ENCODE measurements at places on chromosomes 5 and 9. TPM values are rescaled to one million over a fixed set of nuclear protein-coding genes. Genes with fewer than 3 reads are reported as not detected.
A peak's percentile ranks its signal among the peaks of the same experiment; 100 is the strongest.

TAF11L6 gene
- not detected for total RNA-seq

DPH7 gene
- 65.6 TPM for total RNA-seq

IL31RA gene
- total RNA-seq: not detected

ARHGAP26 gene
- total RNA-seq: 16.2 TPM

MAST4 gene
- total RNA-seq: 30.8 TPM

ADRA1B gene
- 2.9 TPM for total RNA-seq

EFNA5 gene
- total RNA-seq: 12.0 TPM

SPINK6 gene
- total RNA-seq: not detected

PCDHGB2 gene
- total RNA-seq: 3.0 TPM

TRPM6 gene
- 0.06 TPM for total RNA-seq

GPR150 gene
- 0.57 TPM for total RNA-seq

FAXDC2 gene
- 22.4 TPM for total RNA-seq

NKD2 gene
- 4.4 TPM for total RNA-seq

FAM193B gene
- total RNA-seq: 80.9 TPM

DNA sequence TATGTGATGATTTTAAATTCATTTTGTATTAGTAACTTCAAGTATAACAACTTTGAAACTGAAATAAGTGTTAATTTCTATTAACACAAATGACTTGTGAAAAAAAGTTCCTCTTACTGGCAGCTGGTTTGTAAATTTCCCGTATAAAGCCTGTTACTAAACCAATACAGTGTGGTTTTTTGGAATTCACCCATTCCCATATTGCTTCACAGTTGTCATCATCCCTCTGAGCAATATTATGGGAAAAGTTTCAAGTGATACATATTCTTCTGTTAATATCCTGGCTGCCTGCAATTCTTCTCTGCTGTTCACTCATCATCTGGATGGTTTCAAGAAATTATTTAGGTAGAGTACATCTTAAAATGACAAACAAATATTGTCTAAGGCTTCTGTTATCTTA lies 1185.1 kb upstream of the C9orf72 start:
- peak; percentile 13 for DNase-seq

- no peak for DNase-seq
Observed at GRCh38 chr5:173554989-173555705, 61.3 kb downstream of the BOD1 start.

DNA sequence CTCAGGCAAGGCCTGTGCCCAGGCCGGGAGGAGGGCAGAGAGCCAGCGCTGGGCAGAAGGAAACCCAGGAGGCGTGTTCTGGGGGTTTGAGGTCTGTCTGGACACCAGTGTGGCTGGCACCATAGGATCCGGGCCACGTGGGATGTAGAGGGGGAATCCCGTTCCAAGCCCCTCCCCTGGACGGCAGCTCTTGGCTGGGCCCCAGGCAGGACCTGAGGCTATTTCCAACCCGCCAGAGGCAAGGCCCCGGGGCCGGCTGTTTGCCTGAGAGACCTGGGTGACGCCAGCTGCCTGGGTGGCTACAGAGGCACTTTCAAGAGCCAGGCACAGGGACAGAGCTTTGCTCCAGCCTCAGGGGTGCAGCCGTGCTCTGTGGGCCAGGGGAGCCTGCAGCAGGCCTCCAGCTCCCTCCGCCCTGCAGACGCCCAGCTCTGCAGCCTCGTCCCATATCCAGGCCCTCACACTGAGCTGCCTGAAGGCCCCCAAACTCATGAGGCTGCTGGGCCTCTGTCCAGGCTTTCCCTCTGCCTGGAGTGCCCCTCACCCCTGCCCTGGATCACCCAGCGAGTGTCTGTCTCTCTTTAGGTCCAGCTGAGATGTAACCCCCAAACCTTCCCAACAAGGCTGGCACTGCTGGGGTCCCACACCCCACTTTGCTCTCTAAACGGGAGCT lies 56.6 kb upstream of the EGFL7 start:
- DNase-seq: no peak

GRCh38 chr5:64944868-64945267 lies 176.1 kb downstream of the CWC27 start:
- no peak for DNase-seq

DNA sequence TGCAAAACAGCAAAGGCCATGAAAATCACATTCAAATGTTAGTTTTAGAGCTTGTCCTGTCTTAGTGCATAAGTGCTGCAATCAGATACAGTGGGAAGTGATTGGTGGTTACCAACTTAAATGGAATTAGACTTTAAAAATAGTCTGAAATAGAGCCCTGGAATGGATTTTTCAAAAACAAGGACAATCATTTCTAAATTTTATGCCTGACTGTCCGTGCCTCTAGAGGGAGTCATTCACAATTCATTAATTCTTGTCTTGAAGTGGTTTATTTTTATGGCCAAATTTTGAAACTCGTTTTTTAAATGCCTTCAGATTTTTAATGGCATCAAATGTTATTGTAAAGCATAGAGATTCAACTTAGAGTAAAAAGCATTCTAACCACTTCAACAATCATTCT lies 561.8 kb upstream of the DAB2 start:
- no peak for DNase-seq

DNA sequence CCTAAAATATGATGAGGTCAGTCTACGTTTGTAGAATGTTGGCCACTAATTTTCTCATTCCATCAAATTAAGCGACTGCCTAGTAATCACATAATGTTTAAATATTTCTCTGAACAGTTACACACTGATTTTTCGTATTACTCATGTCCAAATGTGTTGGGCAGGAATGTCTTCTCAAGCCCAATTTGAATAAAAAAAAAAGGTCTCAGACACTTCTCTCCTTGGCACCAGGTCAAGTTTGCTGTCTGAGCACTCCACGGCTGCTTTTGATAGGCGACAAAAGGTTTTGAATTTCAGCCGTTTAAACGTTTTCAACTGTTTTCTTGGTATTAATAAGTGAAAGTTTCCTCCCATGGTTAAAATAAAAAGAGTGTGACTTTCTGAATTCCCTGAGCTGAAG lies 542.1 kb downstream of the IRX1 start:
- no peak for DNase-seq

- DNase-seq: no peak
Observed at GRCh38 chr5:131640043-131640856, 5.2 kb upstream of the RAPGEF6 start.

GRCh38 chr5:14397717-14398116 lies 183.9 kb upstream of the OTULINL start:
- peak; percentile 88 for DNase-seq

- no peak for DNase-seq
Observed at GRCh38 chr9:137708590-137709284, 89.9 kb downstream of the EHMT1 start.

DNA sequence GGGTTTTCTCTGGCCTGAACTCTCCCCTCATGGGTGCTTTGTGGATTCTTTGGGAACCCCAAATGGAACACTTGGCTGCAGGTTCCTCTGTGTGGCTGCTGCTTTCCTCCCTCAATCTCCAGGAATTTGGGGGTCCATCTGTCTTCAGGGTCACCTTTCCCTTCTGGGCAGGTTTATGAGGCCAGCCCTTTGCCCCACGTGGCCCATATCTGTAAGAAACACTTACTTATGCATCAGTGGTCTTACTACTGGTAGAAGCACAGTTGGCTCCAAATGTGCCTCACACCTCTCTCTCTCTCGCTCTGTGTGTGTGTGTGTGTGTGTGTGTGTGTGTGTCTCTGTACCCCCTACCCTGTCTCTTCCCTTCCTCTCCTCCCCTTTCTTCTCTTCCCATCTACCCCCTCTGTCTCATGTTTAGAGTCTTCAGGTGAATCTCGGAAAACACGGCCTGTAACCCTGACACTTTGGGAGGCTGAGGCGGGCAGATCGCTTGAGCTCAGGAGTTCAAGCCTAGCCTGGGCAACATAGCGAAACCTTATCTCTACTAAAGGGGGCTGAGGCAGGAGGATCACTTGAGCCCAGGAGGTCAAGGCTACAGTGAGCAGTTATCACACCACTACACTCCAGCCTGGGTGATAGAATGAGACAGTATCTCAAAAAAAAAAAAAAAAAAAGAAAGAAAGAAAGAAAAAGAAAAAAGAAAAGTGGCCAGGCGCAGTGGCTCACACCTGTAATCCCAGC lies 26.8 kb downstream of the C5orf15 start:
- no peak for DNase-seq

GRCh38 chr9:89078421-89078820 lies 87.2 kb downstream of the S1PR3 start:
- DNase-seq: no peak

DNA sequence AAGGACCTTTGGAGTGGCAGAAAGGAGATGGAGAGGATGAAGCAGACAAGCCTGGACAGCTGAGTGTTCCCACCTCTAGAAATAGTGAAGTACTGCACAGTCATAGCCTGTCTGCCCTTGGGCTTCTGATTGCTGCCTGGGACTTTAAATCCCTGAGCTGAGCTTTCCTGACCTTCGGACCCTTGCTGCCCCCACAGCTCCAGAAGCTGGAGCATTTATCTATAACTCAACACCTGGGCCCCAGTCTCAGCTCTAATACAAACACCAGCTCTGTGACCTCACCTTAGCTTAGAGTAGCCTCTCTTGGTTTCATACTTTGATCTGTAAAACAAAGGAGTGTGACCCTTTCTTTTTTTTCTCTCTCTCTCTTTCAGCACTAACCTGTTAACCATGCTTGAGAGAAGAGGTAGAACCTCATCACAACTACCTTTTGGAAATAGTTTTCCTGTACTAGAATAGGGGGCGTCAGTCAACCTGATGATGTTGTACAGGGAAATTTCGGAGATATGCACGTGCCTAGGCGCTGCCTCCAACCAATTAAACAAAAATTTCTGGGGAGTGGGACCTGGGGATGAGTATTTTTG lies 25.4 kb upstream of the ELL2 start:
- peak; percentile 71 for DNase-seq

DNA sequence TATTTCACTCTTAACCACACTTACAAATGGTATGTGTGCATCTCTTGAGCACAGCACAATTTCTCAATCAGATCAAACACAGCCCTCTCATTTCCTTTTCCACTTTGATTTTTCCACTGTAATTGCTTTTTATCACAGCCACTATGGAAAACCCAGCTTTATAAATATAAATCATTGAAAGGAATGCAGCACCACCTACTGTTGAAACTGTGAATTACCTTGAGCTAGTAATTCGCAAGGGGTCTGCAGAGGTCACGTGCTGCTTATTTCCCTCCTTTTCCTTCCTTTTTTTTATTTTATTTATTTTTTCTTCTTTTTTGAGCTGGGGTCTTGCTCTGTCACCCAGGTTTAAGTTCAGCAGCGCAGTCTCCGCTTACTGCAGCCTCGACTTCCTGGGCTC lies 76.9 kb downstream of the CDH6 start:
- peak; percentile 24 for DNase-seq

- peak; percentile 86 for DNase-seq
Observed at GRCh38 chr5:143033535-143034250, 263.5 kb downstream of the ARHGAP26 start.

Measured in cardiac muscle cell (in vitro differentiated cells and primary cell).